ENCODE measurements at places on chromosomes 7 and 10.

- DNase-seq, result peak; percentile 78
Observed at GRCh38 chr7:5396999-5397663, 26.5 kb downstream of the TNRC18 start.

DNA sequence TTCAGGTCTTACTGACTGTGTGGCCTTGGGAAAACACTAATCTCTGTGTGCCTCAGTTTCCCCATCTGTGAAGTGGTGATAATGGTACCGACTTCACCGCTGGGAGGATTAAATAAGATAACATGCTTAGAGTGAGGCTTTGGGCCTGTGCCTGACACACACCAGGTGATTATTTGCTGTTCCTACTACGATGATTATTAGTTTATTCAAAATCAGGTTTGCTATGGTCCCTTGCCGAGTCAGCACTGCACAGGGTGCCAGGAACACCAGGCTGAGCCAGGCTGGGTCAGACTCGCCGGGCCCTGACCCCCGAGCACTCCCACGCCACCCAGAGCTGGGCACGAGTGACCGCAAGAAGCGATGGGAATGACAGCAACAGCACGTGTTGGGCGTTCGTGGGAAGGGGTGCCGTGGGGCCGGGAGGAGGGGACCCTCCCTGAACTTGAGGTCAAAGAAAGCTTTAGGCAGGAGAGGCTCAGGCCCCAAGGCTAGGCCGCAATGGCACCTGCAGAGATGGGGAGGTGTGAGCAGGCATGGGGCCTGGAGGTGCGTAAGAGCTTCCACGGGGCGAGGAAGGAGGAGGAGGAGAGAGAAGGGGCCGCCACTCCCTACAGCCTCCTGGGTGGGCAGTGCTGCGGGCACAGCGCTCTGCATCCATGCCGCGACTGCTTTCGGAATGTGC, 325.4 kb downstream of the DNAJB6 start:
- no peak for DNase-seq

GRCh38 chr7:43834463-43835251, 34.7 kb downstream of the MRPS24 start:
- DNase-seq, result no peak

GRCh38 chr10:125038637-125039036, 96.7 kb downstream of the ZRANB1 start:
- DNase-seq, result no peak

- no peak for DNase-seq
Observed at GRCh38 chr7:29970158-29970557, 19.4 kb downstream of the SCRN1 start.

DNA sequence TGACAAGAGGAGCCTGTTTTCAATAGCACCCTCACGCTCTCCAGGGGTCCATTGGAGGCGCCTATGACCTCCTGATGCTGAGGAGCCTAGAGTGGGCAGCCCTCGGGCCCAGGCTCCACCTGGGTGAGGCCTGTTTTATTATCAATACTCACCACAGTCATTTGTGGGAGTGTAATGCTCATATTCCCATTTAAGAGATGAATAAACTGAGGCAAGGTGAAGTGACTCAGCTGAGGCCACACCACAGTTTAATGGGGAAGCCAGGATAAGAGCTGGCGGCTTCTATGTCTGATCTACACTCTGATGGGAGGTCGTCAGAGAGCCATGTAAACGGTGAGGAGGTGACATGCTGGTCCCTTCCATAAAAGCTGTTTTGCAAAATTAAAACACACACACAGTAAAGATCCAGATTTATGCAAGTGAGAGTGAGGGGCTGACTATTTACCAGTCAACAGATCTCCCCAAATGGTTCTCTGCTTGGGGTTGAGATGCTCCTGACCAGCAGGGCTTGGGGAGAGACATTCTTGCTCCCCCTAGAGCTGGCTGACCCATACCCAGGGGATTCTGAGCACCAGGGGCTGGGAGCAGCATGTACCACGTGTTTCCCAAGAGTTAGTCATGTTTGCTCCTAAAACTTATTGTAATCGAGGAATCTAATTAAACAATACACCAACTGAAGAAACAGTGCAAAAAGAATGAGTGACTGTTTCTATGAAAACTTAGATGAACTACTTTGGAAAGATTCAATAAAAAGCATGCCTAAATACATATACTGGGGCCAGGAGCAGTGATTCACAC, 81.0 kb upstream of the INSIG1 start:
- no peak for DNase-seq

- DNase-seq, result no peak
Observed at GRCh38 chr10:26524161-26524896, 86.2 kb downstream of the APBB1IP start.

DNA sequence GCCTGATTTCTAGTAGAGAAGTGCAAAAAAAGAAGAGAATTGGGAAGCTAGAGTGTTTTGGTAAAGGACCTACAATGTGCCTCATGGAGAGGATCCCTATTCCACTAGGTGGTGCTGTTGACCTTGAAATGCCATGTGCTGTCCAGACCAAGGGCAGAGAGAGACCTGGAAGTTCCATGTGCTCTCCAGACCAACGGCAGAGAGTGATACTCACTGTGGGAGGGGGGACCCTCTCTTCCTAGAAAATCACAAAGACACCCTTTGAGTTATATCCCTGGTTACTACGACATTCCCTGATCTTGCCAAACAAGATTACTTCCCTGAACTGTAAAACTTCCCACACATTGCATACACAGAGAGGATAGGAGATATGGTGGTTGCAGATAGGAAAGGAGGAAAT, 212.7 kb upstream of the ZNF804B start:
- DNase-seq, result no peak

GRCh38 chr7:133358708-133359107, 105.8 kb downstream of the EXOC4 start:
- peak; percentile 37 for DNase-seq

GRCh38 chr10:8840356-8840755, 785.9 kb downstream of the GATA3 start:
- DNase-seq, result no peak

- DNase-seq, result no peak
Observed at GRCh38 chr10:80900661-80901060, 363.0 kb downstream of the SH2D4B start.

DNA sequence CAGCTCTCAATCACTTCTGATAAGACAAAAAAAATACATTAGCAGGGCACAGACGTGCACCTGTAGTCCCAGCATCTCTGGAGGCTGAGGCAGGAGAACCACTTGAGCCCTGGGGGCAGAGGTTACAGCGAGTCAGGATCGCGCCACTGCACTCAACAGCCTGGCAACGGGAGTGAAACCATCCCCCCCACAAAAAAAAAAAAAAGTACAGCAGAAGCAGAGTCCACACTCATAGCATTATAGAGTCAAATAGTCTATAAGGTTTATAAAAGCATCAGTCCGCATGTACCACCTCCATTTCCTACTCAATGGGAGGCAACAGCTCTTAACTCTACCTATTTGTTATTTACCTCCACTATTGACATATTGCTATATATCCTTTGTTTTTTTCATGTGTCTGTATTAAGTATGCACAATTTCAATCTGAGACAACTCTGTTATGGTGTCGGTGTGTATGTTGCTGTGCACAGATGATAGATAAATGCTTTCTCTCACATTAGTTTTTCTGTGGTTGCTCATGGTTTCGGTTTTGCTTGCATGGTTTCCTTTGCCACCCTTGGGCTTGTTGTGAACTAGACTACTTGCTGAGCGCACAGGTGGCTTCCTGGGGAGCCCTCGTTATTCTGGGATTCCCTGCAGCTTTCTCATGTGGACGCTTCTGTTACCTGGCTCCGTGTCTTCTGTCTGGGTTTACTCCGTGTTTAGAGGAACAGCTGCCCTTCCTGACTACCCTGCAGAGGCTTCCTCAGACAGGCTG, 40.4 kb downstream of the PROSER2 start:
- DNase-seq, result no peak

DNA sequence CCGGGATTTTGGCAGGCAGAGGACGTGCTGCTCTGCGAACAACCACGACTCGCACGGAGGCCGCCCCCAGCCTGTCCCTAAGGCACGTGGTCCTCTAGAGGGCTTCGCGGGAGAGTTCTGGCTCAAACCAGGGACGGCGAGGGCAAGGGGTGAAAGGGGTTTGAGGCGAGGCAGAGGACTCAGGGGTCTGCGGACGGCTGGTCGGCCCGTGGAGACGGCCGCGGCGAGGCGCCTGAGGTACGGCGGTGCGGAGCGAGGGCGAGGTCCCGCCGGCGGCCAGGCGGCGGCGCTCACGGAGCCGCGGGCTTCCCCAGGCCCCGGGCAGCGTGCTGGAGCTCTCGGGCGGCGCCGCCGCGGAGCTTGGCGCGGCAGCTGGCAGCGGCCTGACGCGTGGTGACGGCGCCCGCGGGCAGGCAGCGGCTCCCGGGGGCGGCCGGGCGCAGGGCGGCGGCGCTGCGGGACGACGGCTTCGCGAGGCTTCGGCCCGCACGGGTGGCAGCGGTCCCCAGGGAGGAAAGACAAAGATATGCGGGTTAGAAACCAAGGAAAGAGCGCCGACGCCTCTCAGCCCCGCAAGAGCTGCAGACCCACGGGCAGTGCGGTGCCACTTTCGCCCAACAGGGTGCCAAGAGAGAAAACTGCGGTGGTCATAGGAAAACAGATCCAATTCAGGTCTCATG, 44.8 kb downstream of the ZNF800 start:
- DNase-seq, result peak; percentile 26

DNA sequence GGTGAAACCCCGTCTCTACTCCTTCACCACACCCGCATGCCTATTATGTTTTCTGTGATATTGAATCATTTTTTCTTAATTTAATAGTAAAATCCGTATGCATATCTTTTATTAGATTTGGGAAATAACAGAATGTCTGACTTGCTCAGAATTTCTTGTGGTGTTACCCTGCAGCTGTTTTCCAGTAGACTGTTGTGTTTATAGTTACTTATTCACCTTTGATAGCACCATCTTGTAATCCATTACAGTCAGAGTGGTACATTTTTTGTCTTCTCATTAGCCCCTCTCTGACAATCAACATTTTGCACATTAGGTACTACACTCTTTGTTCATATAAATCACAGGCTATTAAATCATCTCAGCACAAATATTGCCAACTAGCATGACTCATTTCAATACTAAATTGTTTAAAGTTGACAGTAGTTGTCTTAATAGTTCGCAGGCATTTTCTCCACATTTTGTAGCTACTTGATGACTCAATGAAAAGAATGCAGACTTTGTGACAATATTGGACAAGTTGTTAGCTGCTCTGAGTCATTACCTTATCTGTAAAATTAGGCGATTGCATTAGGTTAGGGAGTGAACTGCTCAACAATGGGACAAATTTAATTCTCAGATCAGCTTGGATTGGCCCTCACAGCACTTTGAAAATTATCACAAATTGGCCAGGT, 17.8 kb upstream of the SLC16A12 start:
- DNase-seq, result peak; percentile 85

- DNase-seq, result no peak
Observed at GRCh38 chr7:6416516-6417145, 31.1 kb downstream of the DAGLB start.

All from stromal cell of bone marrow (primary cell).